ENCODE measurements at places on chromosomes 5 and 9. TPM values are rescaled to one million over a fixed set of nuclear protein-coding genes. Genes with fewer than 3 reads are reported as not detected.

- DNase-seq: no peak
Measured at GRCh38 chr9:126708178-126708577, 94.5 kb downstream of the LMX1B start.

C5orf52 gene
- total RNA-seq: not detected

DNA sequence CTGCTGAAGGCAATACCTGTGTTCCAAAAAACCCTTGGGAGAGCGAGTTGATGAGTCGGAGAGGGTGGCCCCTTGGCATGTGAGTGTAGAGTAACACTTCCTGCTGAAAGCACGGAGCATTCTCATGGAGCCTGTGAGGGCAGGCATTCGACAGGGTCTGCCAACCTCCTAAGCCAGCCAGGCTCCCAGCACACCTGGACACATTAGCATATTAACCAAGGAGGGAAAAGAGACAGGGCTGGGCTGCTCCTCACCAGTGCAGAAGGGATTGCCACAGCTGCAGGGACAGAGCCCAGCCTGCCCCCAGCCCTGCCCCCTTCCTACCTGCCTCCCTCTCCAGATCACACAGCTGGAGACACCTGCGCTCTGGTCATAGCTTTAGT, 46.4 kb upstream of the SEMA4D start:
- no peak for DNase-seq

DNA sequence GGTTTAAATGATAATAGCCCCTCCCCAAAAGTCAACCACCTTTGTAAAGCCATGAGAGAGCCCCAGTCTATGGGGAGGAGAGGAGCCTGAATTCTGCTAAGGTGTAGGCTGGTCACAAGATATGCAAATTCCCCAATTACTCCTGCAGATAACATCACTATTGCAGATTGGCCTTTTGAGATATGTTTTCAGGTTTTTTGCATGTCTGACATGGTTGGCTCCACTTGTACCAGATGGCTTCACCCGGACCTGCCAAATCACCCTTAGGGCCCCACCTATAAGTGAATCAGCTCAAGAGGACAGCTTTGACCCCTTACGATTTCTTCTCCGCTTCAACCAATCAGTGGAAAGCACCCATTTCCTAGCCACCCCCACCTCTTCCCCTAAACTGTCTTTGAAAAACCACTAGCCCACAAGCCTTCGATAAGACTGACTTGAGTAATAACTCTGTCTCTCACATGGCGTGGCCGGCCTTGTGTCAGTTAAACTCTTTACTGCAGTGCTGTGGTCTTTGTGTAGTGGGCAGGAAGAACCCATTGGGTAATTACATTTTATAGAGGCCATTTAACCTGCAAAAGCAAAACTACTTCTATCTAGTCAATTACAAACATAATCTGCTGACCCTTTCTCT, 69.7 kb downstream of the PRLR start:
- DNase-seq: no peak

GRCh38 chr5:147465747-147466146, 44.1 kb downstream of the DPYSL3 start:
- no peak for DNase-seq

MARCOL gene
- not detected for total RNA-seq

GRCh38 chr9:69556707-69557106, 115.5 kb downstream of the APBA1 start:
- DNase-seq: no peak

DNA sequence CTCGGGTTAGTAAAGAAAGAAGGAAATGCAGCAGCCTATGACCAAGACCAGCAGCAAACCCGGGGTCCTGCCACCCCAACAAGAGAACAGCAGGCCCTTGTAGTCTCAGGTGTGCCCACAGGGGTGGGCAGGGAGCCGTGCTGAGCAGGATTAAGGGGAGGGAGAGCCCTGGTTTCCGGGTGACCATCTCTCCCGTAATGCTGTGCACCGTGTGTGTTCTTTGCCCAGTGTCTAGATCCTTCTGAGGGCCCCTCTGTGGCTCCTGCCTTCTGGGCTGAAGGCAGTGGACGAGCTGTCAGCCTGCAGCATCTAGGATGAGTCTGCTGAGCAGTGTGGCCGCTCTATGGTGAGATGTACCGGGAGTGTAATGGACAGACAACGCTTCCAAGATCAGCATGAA, 12.7 kb upstream of the PLEKHG4B start:
- no peak for DNase-seq

GRCh38 chr9:90526386-90526785, 116.2 kb downstream of the DIRAS2 start:
- DNase-seq: no peak

DNA sequence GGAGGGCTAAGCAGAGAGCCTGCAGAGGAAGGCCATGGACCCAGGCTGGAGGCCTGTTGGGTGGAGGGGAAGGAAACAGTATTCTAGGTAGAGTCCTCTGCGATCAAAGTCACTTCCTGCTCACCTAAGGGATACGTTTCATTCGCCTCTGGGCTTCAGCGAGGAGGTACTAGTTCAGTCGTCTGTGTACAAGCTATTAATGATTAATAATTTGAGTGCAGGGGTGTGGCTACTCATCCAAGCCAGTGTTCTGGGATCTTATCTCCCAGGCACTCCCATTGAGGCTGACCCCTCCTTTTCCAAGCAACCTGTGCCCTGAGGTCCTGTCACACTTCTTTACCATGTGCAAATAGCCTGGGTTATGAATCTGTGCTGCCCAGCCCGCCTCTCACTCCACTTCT, 25.2 kb downstream of the RALGPS1 start:
- no peak for DNase-seq

GRCh38 chr9:93093127-93093876, 2.7 kb upstream of the CARD19 start:
- no peak for DNase-seq

DNA sequence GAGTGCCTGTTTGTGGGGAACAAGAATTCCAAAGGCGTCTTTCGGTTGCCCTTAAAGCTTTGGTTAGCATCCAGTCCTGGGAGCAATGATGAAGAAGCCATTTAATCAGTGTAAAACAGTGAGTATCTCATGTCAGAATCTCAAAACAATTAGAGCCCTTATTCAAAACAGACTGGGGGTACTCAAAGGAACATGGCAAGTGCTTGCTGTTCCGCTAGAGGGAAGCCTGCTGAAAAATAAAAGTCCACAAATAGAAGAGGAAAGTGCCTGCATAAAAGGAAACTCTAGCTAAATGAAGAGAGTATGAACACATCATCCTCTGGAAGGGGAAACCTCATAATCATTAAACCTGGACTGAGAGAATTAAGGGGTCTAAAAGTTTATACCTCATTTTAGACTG, 26.4 kb downstream of the FBXL7 start:
- DNase-seq: no peak

DNA sequence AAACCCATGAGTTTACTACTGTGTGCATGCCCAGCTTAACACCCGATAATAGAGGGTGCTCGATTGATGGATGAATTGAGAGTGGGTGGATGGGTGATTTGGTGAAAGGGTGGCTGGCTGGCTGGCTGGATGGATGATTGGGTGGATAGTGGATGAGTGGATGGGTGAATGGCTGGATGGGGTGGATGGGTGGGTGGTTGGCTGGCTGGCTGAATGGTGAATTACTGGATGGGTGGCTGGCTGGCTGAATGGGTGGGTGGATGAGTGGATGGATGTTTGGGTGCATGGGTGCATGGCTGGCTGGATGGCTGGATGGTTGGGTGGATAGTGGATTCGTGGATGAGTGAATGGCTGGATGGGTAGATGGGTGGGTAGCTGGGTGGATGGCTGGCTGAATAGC, 201.1 kb downstream of the IRX1 start:
- no peak for DNase-seq

ORM2 gene
- total RNA-seq: not detected

ZNF366 gene
- total RNA-seq: 0.29 TPM

DNA sequence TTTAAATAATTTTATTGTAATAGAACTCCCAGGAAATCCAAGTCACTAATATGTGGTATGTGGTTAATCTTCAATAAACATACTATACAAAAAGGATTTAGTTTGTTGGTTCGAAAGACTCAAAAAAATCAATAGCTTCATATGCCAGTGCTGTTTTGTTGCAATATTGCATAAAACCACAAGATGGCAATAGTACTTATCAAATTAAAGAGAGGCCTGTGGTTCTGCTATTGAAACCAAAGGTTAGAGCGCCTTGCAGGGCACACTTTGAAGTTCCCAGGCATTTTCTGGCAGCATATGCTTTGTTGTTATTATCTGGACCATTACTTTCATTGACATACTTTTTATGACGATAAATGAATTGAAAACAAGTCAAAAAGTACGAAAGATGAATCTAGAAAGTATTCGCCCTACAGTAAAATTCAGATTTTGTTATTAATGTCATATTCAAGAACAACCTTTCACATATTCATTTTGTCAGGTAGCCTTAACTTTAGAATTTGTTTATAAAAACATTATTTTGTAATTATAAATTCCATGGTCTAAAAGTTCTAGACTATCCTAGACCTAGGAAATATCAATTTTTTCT, 316.3 kb downstream of the MCTP1 start:
- DNase-seq: peak; percentile 24

CCT5 gene
- total RNA-seq: 92.7 TPM

DNA sequence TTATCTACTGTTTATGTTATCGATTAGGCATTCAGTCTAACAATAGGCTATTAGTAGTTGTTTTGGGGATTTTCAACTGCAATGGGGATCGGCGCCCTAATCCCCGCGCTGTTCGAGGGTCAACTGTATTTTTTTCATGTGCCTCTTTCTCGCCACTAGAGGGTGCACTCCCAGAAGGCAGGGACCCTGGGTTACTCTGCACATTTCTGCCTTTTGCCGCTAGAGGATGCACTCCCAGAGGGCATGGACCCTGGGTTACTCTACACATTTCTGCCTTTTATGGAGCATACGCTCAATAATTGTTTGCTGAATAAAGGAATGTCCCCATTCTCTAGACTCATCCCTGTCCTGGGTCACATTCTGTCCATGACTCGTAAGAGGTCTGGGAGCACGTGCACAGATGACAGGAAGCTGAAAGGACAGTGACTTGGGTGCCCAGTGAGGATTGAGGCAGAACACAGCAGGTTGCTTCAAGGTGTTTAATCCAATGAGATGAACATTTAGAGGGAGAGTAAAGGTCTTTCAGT, 27.9 kb upstream of the RECK start:
- peak; percentile 74 for DNase-seq

GRCh38 chr9:137972988-137973470, 95.4 kb downstream of the CACNA1B start:
- no peak for DNase-seq

NME5 gene
- total RNA-seq: not detected

FBP2 gene
- total RNA-seq: not detected

ALDOB gene
- total RNA-seq: not detected

SHC3 gene
- 0.06 TPM for total RNA-seq

DNA sequence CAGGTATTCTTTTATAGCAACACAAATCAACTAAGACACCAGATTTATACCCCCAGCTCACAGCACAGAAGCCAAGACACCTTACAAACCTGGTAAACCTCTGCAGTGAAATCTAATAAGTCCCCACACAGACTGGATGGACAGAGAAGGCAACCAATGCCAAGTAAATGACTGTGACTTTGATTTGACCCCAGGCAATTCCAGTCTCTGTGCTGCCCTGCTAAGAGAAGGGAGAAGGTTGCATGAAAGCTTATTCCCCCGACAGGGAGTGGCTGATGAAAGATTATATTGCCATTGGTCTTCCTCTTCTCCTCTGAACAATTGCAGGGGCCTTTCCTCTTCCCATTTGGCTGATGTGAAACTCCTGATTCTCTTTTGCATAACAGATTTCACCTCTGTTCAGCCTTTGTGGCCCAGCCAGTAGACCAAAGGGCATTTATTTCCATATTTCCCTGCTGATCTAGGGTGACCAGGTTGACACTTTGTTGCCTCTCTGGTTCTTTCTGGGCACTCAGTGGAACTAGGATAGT, 107.6 kb downstream of the ADRB2 start:
- no peak for DNase-seq

GRCh38 chr5:172774561-172775315, 3.7 kb upstream of the DUSP1 start:
- DNase-seq: no peak

- no peak for DNase-seq
Measured at GRCh38 chr9:6557883-6558616, 87.5 kb downstream of the GLDC start.

- no peak for DNase-seq
Measured at GRCh38 chr9:122389799-122390481, 19.1 kb downstream of the PTGS1 start.

DNA sequence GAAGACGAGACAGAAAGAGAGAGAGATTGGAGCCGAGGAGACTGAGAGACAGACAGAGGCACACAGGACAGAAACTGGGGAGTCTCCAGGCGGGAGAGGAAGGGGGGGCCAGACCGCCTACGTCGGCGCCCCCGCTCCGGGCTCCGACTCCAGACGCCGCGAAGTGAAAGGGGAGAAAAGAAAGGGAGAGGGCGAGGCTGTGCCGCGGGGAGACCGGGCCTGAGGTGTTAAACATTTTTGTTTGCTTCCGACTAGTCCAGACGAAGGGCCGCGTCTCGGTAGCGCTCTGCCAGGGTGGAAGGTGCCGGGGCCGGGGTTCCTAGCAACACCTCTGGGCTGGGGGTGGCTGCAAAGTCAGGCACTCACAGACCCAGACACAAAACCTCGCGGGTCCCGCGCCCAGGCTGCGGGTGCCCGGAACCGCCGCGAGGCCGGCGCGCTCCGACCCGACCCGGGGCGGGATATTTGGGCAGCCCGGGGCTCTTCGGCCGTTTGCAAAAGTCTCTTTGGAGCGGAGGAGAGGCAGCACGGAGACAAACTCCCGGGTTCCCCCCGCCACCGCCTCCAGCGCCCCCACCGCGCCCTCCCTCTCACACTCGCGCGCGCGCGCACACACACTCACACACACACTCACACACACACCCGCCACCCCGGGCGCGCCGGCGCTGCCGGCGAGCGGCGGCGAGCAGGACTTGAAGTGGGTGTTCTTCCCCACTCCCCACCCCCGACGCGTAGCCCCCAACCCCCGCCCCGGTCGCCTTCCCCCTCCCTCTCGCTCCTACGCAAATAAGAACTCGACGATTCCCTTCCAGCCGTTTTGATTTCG, 626 bp upstream of the FST start:
- DNase-seq: peak; percentile 26

GRCh38 chr9:129709438-129710168, 43.2 kb downstream of the PTGES start:
- DNase-seq: no peak

SPATA31D4 gene
- not detected for total RNA-seq

DNA sequence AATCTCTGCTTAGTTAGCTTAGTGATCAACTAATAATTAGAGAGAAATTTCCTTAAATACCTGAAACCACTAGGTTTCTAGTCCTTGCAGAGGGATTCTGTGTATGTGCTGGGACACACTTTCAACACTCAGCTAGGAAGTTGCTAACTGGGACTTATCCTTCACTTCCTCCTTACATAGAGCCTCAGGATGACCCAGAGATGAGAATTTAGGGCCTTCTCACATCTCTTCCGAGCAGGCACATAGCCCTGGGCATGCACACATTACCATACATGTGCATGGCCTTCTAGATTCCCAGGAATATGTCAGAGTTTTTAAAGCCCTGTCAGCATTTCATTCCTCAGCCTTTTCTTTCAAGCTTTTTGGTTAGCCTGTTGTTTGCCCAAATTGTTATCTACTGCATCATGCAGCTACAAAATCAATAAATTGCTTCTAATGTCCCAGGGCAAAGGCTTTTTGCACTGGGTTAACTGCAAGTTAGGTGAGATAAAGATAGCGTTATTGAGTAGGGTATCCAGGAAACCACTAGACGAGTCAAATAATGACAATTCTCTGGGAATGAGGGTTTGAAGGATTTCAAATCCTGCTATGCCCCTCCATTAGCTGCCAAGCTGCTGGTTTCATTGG, 22.0 kb upstream of the CDK20 start:
- no peak for DNase-seq

All from CD4-positive, alpha-beta memory T cell (primary cell).